Daoy (cell line): ENCODE measurements at places on chromosomes 12 and 14. TPM values are rescaled to one million over a fixed set of nuclear protein-coding genes. Genes with fewer than 3 reads are reported as not detected.

DNA sequence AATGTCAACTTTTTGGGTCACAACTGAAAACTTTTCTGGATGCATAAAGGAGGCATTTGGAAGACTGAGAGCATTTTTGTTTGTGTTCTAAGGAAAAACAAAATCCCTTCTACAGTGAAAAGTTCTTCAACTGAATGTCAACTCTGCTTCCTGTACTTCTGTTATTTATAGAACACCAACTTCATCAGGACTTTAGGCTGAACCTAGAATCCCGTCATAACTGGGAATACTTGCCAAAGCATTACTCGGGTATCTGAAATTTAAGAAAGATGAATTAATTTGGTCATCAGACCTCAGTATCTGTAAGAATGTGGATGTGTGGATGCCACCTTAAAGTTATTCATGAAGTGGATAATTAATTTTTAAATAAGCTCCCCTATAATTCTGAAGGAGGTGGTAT is 73.2 kb downstream of the FERMT2 start:
- no peak for DNase-seq

GRCh38 chr12:82057770-82058169 is 298.6 kb upstream of the PPFIA2 start:
- DNase-seq, result no peak

GRCh38 chr12:75364919-75365318 is 26.0 kb upstream of the GLIPR1L2 start:
- DNase-seq, result no peak

- DNase-seq, result peak; percentile 73
Observed at GRCh38 chr12:54378796-54379397, 5.6 kb downstream of the ZNF385A start.

DNA sequence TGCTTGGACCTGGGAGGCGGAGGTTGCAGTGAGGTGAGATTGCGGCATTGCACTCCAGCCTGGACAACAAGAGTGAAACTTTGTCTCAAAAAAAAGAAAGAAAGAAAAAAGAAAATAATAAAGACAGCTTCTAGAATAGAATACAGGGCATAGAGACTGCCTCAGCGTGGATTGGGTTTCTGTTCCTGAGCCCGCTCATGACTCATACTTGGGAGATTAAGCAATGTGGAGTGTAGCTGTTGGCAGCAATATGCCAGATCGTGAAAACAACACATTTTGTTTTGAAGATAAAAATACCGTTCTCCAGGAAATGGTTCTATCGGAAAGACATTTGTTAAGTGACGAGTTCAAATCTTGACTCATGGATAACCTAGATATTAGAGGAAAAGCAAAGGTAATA is 67.2 kb downstream of the GLT1D1 start:
- DNase-seq, result peak; percentile 84

GRCh38 chr14:52755607-52756316 is 25.8 kb downstream of the STYX start:
- no peak for DNase-seq

DNA sequence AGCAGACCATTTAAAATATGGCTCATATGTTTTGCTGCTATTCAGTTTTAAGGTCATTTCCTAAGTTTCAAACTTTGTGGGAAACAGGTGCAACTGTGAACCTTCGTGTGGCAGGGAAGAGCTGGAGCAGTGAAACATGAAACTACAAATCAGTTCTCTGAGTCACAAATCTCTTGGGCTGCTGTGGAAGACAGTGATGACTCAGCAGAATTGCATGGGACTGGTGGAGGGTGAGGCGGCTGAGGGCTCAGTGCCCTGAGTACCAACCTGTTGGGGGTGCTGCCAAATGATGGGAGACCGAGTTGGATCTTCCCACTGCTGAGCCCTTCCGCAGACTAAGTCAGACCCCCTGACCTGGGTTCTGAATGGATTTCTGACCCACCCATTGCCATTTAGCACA is 8.4 kb upstream of the CALM1 start:
- DNase-seq, result peak; percentile 87

DNA sequence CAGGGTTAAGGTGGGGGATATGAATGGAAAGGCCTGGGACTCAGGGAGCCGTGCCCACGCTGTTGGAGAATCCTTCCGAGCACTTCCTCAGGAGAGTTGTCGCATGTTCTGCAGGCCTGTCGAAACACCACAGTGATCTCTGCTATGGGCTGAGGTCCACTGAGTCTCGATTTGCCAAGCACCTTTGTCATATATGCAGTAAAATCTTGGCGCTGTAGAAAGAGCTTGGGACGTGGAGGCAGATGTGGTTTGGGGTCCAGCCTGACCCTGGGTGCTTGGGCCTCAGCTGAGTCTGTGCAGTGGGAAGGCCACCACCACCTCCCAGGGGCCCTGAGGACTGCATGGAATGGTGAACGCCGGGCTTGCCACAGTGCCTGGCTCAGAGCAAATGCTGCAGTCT is 32.9 kb downstream of the C14orf132 start:
- DNase-seq, result no peak

DNA sequence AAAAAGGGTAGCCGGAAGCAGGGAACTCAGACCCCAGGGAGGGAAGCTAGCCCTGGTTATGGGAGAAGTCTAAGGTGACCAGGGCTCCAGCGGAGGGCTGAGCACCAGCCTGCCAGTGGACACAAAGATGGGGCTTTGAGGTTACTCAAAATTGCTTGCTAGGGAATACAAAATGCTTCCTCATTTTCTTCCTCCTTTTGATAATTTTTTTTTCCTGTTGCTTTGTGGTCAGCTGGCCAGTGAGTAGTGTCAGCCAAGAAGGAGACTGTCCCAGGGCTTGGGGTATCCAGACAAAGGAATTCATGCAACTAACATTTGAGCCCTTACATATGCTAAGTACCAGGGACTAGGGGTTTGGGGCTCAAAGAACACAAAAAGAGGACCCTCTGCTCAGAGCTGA is 206.2 kb downstream of the PPM1H start:
- DNase-seq, result no peak

- no peak for DNase-seq
Observed at GRCh38 chr14:105088812-105089745, 23.8 kb upstream of the GPR132 start.

- DNase-seq, result no peak
Observed at GRCh38 chr12:56528846-56529245, 7.2 kb downstream of the RBMS2 start.

DNA sequence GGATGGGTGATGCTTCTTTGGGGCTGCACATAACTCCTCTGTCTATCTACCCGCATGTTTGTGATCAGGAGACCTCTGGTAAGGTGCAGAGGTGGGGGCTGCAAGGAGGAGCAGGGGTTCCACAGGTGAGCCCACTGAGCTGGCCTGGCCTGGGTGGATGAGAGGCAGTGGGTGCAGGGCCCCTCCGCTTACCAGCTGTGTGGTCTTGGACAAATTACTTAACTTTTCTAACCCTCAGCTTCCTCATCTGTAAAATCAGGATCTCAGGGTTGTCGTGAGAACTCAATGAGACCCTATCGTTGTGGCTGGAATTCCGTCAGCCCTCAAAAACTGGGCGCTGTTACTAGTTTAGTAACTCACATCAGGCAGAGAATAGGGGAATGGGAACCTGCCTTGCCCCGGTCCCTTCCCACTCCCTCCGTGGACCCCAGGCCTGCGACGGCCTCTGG is 7.5 kb downstream of the PTPN6 start:
- DNase-seq, result no peak

- no peak for DNase-seq
Observed at GRCh38 chr14:95523815-95524448, 7.5 kb upstream of the SYNE3 start.

DNA sequence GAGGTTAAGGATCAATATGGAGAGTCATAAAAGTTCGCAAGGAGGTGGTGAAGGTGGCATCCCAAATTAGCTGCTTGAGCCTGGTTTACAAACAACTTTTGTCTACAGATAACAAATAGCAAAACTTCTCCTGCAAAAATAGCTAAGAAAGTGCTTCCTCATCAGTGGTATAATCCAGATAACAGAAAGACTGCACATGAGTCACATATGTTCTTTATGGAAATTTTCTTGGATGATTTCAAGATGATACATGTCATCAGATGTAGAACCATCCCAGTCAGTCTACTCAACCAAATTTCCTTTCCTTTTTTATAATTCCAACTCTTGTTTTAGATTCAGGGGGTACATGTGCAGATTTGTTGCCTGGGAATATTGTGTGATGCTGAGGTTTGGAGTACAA is 133.0 kb downstream of the BTG1 start:
- DNase-seq, result no peak

GRCh38 chr12:14356147-14356546 is 9.3 kb upstream of the ATF7IP start:
- no peak for DNase-seq

DNA sequence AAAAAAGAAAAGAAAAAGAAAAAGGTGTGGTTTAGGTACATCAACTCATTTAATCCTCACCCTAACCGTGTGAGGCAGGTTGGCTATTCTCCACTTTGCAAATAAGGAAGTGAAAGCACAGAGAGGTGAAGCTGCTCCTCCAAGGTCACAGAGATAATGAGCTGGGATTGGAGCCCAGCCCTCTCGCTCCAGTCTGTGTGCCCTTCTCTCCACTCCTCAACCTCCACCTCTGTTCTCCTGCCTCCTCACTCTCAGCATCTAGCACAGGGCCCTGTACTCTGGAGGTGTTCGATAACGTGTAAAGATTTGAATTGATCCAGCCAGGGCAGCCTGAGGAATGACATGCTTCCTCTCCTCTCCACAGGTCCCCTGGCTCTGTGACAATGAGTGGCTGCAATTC is 502.3 kb downstream of the TMEM132D start:
- no peak for DNase-seq

GRCh38 chr14:85118274-85118673 is 411.7 kb upstream of the FLRT2 start:
- DNase-seq, result no peak

GRCh38 chr14:36346052-36346451 is 25.6 kb upstream of the MBIP start:
- DNase-seq, result no peak

- DNase-seq, result peak; percentile 55
Observed at GRCh38 chr14:64465831-64466554, 694 bp downstream of the AKAP5 start.

- no peak for DNase-seq
Observed at GRCh38 chr14:20612403-20612802, 21.2 kb upstream of the RNASE12 start.

GRCh38 chr12:94158666-94159065 is 10.3 kb downstream of the PLXNC1 start:
- DNase-seq, result no peak

- DNase-seq, result no peak
Observed at GRCh38 chr14:21120686-21121085, 19.8 kb downstream of the TMEM253 start.

DNA sequence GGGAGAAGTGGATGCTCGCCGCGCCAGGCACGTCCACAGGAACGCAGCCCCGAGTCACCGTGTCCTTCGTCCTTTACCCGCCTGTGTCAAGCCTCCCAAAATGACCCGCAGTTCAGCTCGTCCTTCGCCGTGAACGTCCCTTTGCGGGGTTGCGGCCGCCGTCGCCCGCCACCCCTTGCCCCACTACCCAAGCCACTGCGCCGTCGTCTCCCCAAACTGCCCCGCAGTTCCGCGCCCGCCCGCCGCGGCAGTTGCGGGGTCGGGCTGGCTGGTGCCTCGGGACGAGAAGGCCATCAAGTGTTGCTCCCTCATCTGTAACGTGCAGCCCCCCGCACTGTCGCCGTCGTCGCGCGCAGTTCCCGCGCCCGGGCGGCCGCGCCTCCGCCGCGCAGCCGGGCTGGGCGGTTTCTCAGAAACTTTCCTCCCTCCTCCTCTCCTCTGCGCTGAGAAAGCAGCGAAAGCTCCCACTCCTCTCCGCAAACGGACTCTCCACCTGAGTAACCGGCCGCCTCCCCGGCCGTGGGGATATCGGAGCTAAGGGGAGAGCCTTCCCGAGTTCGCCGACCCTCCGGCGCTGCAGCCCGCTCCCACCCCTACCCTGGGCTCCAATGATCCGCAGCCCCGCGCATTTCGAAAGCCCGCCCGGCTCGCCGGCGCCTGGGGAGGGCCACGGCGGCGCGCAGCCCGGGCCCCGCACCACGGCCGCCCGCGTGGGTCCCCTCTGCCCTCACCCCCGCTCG is 6.7 kb downstream of the CDKN1B start:
- DNase-seq, result peak; percentile 39

- no peak for DNase-seq
Observed at GRCh38 chr14:88482524-88482923, 72.3 kb downstream of the PTPN21 start.

DNA sequence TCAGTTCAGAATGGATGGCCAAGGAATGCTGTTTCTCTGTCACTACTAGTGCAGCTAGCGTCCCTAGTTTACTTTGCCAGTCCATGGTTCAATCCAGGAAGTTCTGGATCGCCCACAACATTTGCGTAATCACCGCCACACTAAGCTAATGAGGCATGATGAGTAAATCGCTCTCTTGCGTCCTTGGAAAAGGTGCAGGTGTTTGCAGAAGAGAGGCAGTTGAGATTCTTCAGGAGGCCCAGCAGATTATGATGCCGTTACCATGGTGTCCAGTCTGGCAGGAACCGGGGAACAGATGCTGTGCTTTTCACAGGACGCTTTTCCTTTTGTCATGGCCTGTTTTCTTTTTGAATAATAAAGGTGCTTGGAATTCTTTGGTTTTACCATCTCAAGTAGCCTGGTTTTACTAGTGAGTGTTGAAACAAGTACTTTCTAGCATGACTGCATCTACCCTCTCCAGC is 9.0 kb downstream of the TPH2 start:
- peak; percentile 41 for DNase-seq

GRCh38 chr12:3920351-3921150 is 47.4 kb upstream of the PARP11 start:
- DNase-seq, result peak; percentile 51

GRCh38 chr12:45599196-45599595 is 130.3 kb upstream of the ARID2 start:
- no peak for DNase-seq

DNA sequence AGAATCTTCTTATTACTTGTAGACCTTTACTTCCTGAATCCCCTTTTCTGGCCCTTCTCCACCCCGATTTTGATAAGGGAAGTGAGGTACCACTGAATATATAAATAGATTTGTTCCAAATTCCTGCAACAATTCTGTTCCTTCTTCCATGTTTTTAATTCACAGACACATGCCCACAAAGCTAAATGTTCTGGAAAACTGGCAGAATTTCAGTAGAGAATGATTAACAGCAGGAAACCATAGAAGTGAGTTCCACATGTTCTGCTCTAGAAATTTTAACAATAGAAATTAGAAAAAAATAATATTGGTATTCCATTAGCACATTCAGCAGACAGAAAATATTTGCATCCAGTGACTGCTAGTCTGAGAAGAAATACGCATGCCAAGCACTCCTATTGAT is 139.6 kb downstream of the SLC2A13 start:
- DNase-seq, result no peak

- DNase-seq, result peak; percentile 40
Observed at GRCh38 chr12:75526655-75527511, 15.5 kb upstream of the KRR1 start.

STXBP6 gene
- 2.6 and 2.9 TPM in 2 replicates for total RNA-seq

CD163L1 gene
- total RNA-seq, result 2.9 and 21.4 TPM in 2 replicates

TSPAN19 gene
- 0.91 TPM in 1 of 2 replicates, not detected in the other for total RNA-seq

SOAT2 gene
- total RNA-seq, result not detected in 2 replicates

PARPBP gene
- total RNA-seq, result 43.3 and 66.3 TPM in 2 replicates

TOMM20L gene
- not detected in 2 replicates for total RNA-seq

KLHDC1 gene
- total RNA-seq, result 0.33 and 0.51 TPM in 2 replicates

FOXA1 gene
- 6.5 and 11.2 TPM in 2 replicates for total RNA-seq

ART4 gene
- total RNA-seq, result not detected in 2 replicates

CEBPE gene
- total RNA-seq, result not detected in 2 replicates

KCNC2 gene
- not detected in 2 replicates for total RNA-seq

UTP20 gene
- 41.9 and 42.2 TPM in 2 replicates for total RNA-seq

TIGAR gene
- total RNA-seq, result 9.7 and 15.8 TPM in 2 replicates

FRMD6 gene
- 185 and 203 TPM in 2 replicates for total RNA-seq

BLTP3B gene
- 25.8 and 26.3 TPM in 2 replicates for total RNA-seq

CLEC14A gene
- total RNA-seq, result not detected in 2 replicates

BEST3 gene
- total RNA-seq, result 0.29 TPM in 1 of 2 replicates, not detected in the other

BBOF1 gene
- 4.5 and 5.3 TPM in 2 replicates for total RNA-seq
